Panc1 (cell line): ENCODE measurements at places on chromosomes 2 and 18.

DNA sequence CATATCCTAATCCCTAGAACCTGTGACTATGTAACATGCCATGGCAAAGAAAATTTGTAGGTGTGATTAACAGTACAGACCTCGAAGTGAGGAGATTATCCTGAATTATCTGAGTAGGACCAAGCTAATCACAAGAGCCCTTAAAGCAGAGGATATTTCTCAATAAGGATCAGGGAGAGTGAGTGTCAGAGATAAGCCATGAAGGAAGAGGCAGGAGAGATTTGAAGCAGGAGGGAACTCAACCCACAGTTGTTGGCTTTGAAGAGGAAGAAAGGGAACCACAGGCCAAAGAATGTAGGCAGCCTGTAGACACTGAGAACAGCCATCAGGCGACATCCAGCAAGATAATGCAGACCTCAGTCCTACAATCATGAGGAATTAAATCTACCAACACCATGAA is 229.3 kb downstream of the NBAS start:
- no peak for DNase-seq

- no peak for DNase-seq
These were observed at the start of gene SPOPL for GRCh38 chr2:138501425-138502254. SPOPL (plus strand) TSS chr2:138501770; CDS start chr2:138550217, 48,447 bp downstream.

GRCh38 chr2:43455296-43455695 is 140.5 kb downstream of the THADA start:
- DNase-seq, result no peak

DNA sequence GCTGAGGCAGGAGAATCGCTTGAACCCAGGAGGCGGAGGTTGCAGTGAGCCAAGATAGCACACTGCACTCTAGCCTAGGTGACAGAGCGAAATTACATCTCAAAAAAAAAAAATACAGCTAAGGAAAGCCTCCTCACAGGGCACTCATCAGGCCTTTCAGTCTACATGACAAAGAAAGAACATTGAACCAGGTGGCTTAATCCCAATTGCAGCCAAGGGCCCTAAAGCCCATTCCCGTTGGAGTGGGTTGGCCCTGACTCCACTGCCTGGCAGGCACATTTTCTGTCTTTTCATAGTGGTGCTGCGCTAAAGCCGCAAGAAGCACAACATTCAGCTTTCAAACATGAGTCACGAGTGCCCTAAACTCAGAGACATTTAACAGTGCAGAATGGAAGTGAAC is 372.5 kb downstream of the RNF144A start:
- DNase-seq, result no peak

DNA sequence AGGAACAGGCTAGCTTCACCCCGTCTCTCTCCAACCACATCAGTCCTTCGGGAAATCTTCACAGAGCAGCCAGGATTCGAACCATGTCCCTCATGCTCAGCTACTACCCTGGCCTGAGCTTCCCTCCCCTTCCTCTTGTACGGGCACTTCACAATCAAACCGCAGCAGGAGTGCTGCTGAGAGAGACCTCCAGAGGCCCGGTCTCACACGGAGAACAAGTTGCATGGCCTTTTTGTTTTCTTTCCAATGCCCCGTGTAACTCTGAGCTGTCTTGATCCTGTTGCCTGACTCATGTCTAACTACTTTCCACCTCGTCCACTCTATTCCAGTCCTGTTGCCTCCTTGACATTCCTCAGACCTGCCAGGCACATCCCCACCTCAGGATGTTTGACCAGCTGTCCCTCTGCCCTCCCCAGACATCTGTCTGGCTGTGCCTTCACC is 25.4 kb downstream of the FBLN7 start:
- DNase-seq, result no peak

GRCh38 chr2:159266554-159266953 is 19.9 kb downstream of the WDSUB1 start:
- no peak for DNase-seq

DNA sequence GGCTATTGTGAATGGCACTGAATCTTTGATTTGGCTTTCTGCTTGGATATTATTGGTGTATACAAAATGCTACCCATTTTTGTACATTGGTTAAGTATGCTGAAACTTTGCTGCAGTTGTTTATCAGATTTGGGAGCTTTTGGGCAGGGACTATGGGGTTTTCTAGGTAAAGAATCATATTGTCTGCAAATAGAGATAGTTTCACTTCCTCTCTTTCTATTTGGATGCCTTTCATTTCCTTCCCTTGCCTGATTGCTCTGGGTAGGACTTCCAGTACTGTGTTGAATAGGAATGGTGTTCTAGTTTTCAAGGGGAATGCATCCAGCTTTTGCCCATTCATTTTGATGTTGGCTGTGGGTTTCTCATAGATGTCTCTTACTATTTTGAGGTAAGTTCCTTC is 489.1 kb upstream of the LRATD1 start:
- DNase-seq, result no peak

DNA sequence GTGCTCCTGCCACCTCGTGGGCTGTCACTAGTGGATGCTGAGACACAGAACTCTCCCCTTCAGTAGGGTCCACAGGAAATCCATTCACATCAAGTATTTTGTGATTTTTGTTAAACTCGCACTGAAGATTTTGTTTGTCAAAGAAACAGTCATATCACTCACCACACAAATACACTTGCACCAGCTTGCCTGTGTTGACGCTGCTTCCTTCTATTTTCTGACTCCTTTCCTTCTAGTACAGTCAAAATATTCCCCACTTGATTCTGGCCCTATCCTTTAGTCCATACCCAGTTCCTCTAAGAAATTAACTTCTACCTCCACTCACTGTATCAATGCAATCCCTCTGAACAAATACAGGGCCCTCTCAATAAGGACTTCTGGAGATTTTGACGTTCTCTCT is 213.2 kb upstream of the ARL4C start:
- DNase-seq, result no peak

DNA sequence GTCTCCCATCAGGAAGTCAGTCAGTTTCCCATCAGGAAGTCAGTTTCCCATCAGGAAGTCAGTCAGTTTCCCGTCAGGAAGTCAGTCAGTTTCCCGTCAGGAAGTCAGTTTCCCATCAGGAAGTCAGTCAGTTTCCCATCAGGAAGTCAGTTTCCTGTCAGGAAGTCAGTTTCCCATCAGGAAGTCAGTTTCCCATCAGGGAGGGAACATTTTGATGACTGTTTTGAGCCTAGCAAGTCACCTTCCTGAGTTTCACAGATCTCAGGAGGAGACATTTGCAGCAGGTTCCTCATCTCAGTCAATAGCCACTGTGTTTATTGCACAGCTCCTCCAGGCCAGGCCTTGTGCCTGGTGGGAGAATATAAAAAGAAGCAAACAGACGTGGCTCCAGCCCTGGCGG is 31.9 kb downstream of the DIPK1C start:
- no peak for DNase-seq

DNA sequence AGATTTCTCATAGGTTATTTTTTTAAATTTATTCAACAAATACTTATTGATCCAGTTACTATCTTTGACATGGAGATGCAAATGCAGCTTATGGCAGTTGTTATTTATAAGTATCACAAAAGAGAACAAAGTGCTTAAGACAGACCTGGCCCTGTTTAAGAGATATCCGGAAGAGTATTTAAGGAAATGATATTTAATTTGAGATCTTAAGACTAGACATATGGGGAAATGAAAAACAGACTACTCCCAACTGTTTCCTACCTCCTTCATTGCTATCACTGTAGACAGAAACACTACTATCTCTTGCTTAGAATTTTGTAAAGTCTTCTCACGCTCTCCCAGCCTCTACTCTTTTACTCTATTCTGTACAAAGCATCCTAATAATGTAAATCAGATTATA is 36.0 kb downstream of the RPRD1A start:
- no peak for DNase-seq

DNA sequence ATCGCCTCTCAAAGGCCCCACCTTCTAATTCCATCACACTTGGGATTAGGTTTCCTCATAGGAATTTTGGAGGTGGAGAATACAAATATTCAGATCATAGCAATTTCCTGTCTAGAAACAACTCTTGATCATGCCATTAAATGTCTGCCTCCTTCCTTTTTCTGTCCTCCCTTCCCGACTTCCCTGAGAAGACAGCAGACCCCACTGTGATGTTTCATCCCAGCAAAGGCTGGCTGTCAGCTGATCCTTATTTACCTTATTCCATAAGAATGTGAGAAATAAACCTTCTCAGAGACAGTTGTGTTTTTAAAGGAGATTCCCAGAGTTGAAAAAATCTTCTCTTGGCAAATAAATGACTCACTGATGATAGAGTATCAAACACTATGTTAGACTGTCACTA is 133.9 kb downstream of the TDRD15 start:
- DNase-seq, result no peak

GRCh38 chr2:182359027-182359989 is 67.5 kb downstream of the PDE1A start:
- DNase-seq, result no peak

GRCh38 chr18:63074981-63075404 is 244.6 kb downstream of the BCL2 start:
- no peak for DNase-seq

DNA sequence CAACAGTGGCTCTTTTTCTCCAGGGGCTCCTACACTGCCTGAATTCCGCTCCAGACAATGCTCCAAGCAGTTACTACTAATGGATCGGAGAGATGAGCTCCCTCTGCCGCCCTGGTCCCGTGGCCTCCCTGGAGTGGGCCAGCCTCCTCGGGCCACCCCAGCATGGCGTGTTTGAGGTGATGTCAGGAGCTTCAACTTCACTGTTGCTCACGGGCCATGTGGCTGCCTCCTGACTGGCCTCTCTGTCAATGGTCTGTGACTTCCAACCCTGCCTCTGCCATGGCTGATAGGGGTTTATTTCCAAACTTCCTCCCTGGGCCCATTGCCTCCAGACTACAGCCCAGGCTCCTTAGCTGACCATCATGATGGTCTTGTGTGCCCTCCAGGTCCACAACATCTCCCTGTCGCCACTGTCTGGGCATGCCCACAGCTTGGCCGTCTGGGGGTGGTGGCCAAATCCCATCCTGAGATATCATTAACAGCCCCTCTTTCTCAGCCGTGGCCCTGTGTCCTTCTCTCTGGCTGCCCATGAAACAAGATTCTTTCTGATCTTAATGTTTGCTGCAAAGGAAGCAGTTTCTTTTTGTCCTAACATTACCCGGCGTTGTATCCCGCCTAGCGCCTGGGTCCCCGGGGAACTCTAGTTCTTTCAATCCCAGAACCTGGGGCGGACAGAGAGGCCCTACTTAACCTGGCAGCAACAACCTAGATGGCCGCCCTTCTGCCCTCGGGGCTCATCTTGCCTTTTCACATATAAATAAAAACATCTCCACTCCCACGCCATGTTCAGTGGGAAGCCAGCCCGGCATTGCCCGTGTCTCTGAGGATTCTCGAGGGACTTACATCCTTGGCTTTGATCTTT is 38.1 kb downstream of the ATOH8 start:
- no peak for DNase-seq

GRCh38 chr2:225207043-225207442 is 164.8 kb upstream of the DOCK10 start:
- no peak for DNase-seq

DNA sequence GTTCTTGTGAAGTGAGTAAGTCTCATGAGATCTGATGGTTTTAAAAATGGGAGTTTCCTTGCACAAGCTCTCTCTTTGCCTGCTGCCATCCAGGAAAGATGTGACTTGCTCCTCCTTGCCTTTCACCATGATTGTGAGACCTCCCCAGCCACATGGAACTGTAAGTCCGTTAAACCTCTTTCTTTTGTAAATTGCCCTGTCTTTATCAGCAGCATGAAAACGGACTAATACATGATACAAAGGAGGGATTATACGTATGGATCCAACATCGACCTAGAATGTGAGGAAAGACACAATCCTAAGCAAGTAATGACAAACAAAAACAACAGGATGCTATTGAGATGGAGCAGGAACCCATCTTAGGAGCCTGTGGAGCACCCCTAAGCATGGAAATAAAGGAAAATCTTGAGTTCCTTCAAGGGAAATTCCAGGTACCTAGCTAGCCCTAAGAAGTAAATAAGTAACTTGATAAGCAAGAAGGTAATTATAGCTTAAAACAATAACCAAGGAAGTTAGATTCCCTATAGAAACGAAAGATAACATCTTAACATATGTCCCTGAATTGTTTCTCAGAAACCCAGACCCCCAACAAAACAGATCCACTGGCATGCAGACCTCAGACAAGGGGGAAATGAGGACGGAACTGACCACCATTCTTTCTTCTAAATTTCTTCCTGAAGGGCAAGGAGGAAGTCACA is 1.5 kb upstream of the TNFRSF11A start:
- no peak for DNase-seq

DNA sequence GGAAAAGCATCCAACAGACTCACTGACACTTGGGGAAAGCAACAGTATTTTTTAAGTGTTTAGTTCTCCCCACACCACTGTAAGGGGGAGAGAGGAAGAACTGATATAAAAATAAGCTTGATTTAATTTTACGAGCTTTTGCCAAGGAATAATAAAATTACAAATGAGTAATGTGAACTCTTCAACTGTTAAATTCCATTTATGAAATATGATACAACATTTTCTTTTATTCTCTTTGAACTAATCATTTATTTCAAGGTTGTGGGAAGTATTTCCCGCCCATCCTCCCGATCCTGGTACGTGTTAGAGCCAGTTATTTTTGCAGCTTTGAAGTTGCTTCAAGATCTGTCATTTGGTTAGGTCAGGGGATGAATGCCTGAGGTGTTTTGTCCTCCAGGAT is 35.2 kb downstream of the WDPCP start:
- no peak for DNase-seq

DNA sequence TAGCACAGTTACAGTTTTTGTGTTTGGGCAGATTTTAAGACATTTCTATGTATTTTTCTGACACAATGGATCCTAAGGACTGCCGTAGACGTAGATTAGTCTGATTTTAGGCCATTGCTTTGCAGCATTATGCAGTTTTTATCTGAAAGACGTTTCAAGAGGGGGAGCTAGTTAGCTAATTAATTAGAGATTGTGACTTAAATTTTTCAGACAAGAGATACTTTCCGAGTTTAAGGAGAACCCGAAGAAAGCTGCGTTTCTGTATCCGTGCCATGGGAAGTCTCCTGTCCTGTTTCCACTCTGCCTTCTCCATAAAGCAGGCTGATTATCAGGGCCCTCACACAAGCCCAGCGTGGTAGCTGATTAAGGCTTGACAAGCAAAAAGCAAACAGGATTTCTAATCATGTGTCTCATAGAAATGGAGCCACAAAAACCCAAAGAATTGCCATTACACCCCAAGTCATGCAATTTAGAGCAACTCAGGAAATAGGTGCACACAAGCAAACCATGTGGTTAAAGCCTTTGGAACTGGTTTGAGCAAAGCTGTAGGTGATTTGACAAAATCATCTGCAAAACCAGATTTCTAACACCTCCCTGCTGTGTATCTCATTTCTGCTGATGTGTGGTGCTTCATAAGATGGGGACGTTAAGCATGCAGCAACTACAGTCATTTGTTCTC is 808.1 kb downstream of the RNF144A start:
- no peak for DNase-seq

GRCh38 chr2:157260533-157261198 is 3.2 kb downstream of the GALNT5 start:
- no peak for DNase-seq

GRCh38 chr2:160555420-160556071 is 61.9 kb upstream of the RBMS1 start:
- DNase-seq, result no peak
